Adrenal gland (tissue), 19 donors: ENCODE measurements at places on chromosomes 6 and 20. TPM values are rescaled to one million over a fixed set of nuclear protein-coding genes. Genes with fewer than 3 reads are reported as not detected.

EMILIN3 gene
- total RNA-seq, result 2.6 TPM

TMEM200A gene
- 23.1 TPM for total RNA-seq

SEL1L2 gene
- not detected for total RNA-seq

GTSF1L gene
- total RNA-seq, result not detected

TUBB1 gene
- total RNA-seq, result 0.14 TPM
